ENCODE measurements at places on chromosomes 3 and 15. TPM values are rescaled to one million over a fixed set of nuclear protein-coding genes. Genes with fewer than 3 reads are reported as not detected.

DNA sequence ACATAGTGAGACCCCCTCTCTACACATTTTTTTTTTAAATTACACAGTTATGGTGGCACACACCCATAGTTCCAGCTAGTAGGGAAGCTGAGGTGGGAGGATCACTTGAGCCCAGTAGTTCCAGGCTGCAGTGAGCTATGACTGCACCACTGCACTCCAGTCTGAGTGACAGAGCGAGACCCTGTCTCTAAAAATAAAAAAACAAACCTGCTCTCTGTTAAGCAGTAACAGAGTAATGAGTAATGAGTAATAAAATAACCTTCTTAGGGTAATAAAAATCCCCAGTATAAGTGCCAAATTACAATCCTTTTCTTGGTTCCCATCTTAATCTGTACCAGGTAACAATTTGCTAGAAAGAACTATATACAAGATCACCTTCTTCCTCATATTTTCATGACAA, 65.9 kb upstream of the PLXND1 start:
- no peak for DNase-seq

GRCh38 chr15:23472033-23472432, 25.0 kb upstream of the GOLGA6L2 start:
- no peak for DNase-seq

GRCh38 chr15:64909546-64909945, 2.2 kb upstream of the ANKDD1A start:
- DNase-seq = no peak

DNA sequence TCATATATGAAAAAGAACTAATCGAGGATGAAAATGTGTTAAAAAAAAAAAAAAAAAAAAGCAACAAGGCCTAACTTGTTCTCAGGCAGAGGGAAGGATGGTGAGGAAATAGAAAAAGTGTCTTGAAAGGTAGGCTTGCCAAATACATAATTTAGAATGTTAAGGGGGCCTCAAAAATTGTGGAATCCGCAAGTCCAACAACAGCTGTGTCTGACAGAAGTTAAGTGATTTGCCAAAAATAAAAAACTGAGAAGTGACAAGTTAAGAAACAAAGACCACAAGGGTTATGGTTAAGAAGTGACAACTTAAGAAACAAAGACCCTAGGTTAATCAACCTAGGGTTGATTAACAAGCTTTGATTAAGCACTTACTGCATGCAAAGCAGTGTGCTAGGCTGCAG, 110.6 kb downstream of the P2RY1 start:
- DNase-seq = no peak

Gene PSMD6
- 60.2 TPM for polyA plus RNA-seq

Gene ZBBX
- polyA plus RNA-seq = not detected

Gene SLC22A14
- polyA plus RNA-seq = 0.27 TPM
